ENCODE measurements at places on chromosomes 1 and 21.

GRCh38 chr1:110234691-110235090 is 24.6 kb downstream of the KCNC4 start:
- no peak for DNase-seq

GRCh38 chr21:46454634-46455390 is 3.9 kb upstream of the DIP2A start:
- DNase-seq = no peak

GRCh38 chr1:151327903-151328674 is 873 bp upstream of the PI4KB start:
- peak; percentile 13 for DNase-seq

- DNase-seq = no peak
These were observed 400.5 kb downstream of the CAMTA1 start for GRCh38 chr1:7185721-7186120.

GRCh38 chr1:228156515-228156881 is 6.8 kb downstream of the GJC2 start:
- DNase-seq = no peak
